H1 (cell line): ENCODE measurements at places on chromosomes 11 and 22. TPM values are rescaled to one million over a fixed set of nuclear protein-coding genes. Genes with fewer than 3 reads are reported as not detected.

DNA sequence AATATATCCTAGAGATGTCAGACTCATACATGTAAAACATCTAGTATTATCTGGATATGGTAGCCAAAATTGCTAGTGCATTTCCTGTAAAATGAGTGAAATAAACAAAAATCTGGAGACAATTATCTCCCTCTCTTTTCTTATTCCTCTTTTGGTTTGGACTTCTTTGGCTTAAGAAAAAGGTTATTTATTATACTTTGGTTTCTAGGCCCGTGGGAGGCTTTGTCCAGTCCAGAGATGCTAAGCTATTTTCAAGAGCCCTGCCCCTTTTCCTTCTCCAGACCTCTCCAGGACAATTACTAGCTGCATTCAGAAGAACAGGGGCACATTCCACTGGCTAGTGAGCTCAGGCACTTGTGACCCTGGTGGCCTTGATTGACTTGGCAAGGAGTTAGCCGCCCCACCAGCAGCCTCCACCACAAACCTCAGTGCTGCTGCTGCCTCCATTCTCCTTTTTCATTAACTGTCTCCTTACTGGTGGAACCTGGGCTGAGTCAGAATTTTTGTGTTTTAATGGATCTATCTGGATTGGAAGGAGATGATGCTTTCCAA, 747.3 kb upstream of the TENM4 start:
- DNase-seq = no peak

ARHGAP20 gene
- total RNA-seq = 0.11 and 0.28 TPM in 2 replicates

GPR83 gene
- total RNA-seq = 1.3 and 1.5 TPM in 2 replicates

TSPAN18 gene
- 8.8 and 10.2 TPM in 2 replicates for total RNA-seq

- DNase-seq = no peak
These were observed 135.1 kb upstream of the PITPNB start for GRCh38 chr22:28053896-28054818.

DNA sequence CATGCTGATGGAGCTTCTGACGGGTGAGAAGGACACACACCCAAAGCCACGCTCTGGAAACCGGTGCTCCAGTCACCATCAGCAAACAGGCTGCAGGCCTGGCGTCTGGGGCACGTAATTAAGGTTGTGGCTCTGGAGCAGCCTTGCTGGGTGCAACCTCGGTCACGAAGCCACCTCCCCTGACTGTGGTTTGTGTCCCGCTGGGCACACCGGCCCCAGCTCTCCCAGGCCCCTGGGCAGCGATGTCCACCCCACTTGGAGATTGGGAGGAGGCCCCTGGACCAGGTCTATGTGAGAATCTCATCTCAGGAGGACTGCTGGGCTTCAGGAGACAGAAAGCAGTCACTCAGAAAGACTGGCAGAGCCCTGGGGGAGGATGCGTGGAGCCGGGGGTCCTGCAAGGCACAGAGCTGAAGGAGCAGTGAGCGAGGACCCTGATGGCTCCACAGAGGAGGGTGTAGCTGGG, 631.6 kb downstream of the BRD1 start:
- DNase-seq = no peak

- peak; percentile 63 for DNase-seq
These were observed 4.5 kb downstream of the TMEM134 start for GRCh38 chr11:67464411-67465188.

DNA sequence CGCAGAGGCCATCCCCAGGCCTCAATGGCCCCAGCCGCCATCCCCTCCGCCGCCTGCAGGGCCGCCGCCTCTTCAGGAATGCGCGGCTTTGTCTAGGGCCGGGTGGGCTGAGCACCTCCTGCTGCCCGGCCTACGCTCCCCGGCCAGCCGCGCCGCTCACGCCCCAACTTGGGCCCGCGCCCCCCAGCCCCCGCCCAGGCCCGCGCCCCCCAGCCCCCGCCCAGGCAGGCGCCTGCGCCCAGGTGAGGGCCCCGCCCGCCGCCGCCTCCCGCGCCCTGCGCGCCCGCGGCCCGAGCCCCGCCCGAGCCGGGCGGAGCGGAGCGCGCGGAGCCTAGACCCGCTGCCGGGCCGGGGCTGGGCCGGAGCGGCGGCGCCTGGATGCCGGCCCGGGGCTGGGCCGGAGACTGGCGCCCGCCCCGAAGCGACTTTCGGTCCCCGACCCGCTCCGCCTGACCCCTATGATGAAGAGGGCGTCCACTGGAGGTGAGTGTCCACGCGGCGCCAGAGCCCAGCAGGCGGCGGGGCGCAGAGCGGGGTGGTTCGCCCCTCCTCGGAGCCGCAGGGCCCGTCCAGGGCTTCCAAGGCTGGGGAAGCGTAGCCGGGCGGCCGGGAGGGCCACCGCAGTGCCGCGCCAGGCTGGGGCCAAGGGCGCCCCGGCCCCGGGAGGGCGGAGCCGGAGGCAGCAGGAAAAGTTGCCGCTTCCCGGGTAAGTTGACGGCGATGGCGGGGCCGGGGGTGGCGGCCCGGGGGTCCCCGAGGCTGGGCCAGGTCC, 34.3 kb upstream of the PRODH start:
- DNase-seq = no peak

- DNase-seq = no peak
These were observed 22.7 kb upstream of the ADORA2A start for GRCh38 chr22:24404561-24405275.

GRCh38 chr11:69893631-69894030, 74.4 kb upstream of the FGF3 start:
- DNase-seq = no peak

HEPHL1 gene
- 0.09 and 0.19 TPM in 2 replicates for total RNA-seq

TNNT3 gene
- total RNA-seq = not detected in 2 replicates

- DNase-seq = no peak
These were observed 135.2 kb upstream of the NAV2 start for GRCh38 chr11:19577391-19577975.

- DNase-seq = no peak
These were observed 34.6 kb downstream of the NFAM1 start for GRCh38 chr22:42397332-42398249.

SYT13 gene
- 12.3 and 13.2 TPM in 2 replicates for total RNA-seq

DNA sequence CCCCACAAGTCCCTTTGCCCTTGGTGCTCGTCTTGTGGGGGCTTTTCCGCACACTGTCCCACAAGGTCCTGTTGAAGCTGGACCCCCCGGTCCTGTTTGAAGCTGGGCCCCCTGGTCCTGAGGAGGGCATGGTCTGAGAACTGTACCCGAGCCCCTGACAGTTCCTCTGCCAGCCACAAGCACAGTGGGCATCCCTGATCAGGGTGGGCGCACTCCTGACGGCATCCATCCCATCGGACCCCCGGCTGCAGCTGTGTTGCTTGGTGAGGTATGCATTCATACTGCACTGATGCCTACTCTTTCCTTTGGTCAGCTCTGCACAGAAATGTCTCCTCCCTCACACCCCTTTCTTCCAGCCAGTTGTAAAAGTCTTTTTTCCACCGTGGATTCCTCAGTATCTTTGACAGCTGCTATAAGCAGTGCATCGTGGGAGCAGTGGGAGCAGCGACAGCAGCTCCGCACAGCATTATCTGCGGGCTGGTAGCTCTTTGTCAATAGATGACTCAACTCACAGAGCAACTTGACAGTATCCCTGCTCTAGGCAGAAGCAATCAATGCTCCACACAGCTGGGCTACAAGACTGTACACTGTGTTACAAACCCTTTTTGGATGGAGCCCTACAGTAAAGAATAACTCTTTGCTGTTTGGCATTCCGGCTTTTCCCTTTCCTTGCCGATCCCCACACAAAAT, 1030.8 kb upstream of the CCDC90B start:
- no peak for DNase-seq

GGTLC3 gene
- not detected in 2 replicates for total RNA-seq

DNA sequence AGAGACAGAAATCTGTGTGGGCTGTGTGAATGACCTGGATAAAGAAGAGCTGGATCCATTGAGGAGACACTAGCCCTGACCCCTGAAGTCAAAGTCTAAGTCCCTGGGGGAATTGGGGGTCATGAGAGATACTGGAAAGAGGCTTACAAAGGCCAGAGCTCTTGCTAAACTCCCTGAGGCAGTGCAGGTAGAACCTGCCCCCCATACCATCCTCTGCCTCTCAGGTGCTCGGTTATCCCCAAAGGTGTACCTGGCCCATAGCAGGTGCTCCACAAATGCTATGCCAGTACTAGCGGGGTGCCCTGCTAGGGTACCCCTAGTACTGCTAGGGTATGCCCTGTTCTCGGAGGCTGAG, 19.1 kb upstream of the SCARF2 start:
- no peak for DNase-seq

GRCh38 chr22:29269731-29270474, 1.8 kb downstream of the EWSR1 start:
- no peak for DNase-seq

DNA sequence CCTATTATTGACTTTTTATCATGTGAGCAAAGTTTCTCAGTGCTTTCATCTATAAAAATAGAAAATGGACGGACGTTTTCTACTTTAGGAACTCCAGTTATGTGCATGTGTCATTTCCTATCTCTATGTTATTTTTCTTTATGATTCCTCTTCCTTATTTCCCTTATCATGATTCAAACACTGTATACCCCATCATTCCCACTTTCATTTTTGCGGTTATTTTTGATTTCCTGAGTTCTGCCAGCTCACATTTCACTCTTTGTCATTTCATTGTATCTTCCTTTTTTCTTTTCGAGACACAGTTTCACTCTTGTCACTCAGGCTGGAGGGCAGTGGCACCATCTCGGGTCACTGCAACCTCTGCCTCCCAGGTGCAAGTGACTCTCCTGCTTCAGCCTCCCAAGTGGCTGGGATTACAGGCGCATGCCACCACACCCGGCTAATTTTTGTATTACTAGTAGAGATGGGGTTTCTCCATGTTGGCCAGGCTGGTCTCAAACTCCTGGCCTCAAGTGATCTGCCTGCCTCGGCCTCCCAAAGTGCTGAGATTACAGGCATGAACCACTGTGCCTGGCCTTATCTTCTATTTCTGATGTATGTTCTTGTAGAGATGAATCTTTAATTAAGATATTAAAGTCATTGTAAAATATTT, 21.5 kb downstream of the C11orf58 start:
- no peak for DNase-seq

GRCh38 chr22:26751217-26751616, 93.8 kb downstream of the MIAT start:
- DNase-seq = peak; percentile 83

- DNase-seq = no peak
These were observed 12.2 kb downstream of the LGR4 start for GRCh38 chr11:27460158-27460978.

DNA sequence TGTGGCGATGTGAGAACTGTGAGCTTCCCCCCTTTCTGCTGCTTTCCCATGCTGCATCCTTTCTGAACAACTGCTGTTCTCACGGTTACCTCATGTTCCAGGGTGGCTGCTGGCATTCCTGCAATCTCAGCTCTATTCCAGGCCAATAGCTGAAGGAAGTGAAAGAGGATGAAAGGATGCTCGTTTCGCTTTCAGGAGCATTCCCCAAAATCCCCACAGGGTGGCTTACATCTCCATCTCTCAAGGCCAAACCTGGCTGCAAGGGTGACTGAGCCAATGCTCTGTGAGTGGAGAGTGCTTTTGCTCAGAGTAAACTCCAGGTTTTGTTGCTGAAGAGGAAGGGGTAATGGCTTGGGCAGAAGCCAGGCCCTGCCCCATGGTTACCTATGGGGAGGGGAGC, 848.2 kb downstream of the BRD1 start:
- no peak for DNase-seq

- DNase-seq = no peak
These were observed 18.5 kb downstream of the ENDOD1 start for GRCh38 chr11:95108159-95108611.

GRCh38 chr22:42865536-42865935, 8.5 kb upstream of the ARFGAP3 start:
- DNase-seq = no peak

ROBO4 gene
- total RNA-seq = not detected in 2 replicates

DNA sequence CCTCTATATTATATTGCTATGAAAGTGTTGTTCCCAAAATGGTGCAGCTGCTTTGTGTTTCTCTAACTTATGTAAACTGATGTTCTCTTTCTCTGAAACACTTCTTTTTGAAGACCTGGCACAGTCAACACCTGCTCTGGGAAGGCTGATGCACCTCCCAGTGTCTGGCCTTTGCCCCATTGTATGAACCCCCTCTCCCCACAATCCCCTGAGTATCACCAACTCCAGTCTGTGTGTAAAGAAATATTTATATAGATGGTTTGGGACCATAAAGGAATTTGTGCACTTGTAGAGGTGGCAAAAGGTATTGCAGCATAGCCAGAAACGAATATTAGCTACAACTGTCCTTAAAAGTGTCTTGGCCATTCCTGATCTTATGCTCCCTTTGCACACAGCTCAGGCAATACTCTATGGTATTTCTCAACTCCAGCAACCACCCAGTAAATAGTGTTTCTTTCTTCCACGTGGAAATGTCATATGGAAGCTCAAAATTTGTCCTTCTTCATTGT, 365.2 kb upstream of the DDI1 start:
- no peak for DNase-seq

GLYAT gene
- not detected in 2 replicates for total RNA-seq

DNA sequence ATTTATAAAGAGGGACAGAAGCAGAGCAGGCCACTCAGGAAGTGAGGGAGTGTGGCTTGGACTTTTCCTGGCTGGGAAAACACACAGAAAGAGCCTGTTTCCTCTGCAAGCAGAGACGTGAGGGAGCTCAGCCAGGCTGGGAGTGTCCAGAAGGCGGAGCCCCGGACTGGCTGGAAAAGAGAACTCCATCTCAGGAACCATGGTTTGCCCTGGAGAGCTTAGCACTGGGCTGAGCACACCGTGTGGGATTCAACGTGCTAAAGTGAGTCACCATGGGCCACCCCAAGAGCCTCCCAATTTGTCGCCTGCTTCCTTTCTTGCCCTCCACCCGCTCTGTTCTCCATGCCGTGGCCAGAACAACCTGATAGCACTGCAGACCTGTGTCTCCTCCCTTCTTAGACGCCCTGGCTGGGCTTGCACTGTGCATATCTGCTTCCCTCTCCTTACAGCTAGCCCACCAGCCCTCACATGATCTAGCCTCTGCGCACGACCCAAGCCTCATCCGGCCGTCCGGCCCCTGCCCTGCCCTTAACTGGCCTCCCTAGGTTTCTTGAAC, 51.8 kb downstream of the GALNT18 start:
- DNase-seq = no peak

DNA sequence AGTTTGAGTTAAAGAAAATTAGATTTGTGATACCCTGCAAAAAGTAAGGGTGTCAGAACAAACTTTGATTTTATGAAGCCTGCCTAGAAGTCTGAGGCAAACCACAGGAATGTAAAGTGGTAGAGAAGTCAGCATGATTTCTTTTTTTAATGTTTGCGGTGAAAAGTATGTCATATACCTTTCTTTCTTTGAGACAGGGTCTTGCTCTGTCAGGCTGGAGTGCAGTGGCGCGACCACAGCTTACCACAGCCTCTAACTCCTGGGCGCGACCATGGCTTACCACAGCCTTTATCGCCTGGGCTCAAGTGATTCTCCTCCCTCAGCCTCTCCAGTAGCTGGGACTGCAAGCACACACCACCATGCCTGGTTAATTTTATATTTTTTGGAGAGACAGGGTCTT, 4.7 kb downstream of the API5 start:
- no peak for DNase-seq

PNPLA5 gene
- 6.8 and 8.2 TPM in 2 replicates for total RNA-seq

CSKMT gene
- 66.1 and 67.8 TPM in 2 replicates for total RNA-seq

DNA sequence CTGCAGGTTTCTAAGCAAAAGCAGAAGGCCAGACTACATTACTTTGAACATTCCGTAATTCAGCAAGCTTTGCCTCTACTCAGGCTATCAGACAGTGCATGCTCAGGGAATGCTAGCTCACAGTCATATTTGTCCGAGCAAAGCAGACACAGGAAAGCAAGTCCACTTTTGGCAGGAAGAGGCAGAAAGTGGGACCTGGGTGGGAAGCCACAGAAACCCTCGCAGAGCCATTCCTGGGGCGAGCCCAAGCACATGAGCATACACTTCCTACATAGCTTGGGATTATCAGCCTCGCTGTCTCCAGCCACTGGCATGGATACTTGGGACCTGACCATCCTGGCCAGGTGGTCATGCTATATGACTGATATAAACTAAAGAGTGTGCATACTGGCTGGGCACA, 113.3 kb downstream of the TRIM29 start:
- DNase-seq = peak; percentile 39
